ENCODE measurements at places on chromosomes 5 and 9.

GRCh38 chr9:68505681-68506409, 34.8 kb downstream of the TMEM252 start:
- no peak for DNase-seq

GRCh38 chr5:137997726-137998213, 35.1 kb downstream of the FAM13B start:
- no peak for DNase-seq

- no peak for DNase-seq
Measured at GRCh38 chr9:131635892-131636291, 90.6 kb downstream of the PRRT1B start.

DNA sequence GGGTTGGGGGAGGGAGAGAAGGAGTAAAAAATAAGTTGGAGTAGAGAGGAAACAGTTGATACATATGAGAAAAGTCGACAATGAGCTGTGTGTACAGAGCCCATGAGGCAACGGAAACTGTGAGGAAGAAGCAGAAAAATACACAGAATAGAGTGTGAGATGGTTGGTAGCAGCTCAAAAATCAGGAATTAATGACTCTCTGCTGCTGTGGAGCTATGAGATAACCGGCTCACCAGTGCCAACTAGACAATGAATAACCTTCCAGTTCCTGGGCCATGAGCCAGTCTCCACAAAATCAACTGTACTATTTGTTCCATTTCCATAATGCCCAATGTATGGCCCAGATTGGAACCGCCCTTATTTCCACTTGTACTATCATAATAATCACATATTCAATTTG, 53.1 kb upstream of the NREP start:
- no peak for DNase-seq
